Activated CD4-positive, alpha-beta T cell treated with anti-CD3 and anti-CD28 coated beads, Interleukin-2, amount 50 U/mL, for 1 hour (primary cell): ENCODE measurements at places on chromosomes 3 and 15.

- DNase-seq = no peak
These were observed 28.4 kb upstream of the SLC2A2 start for GRCh38 chr3:171054921-171055320.

DNA sequence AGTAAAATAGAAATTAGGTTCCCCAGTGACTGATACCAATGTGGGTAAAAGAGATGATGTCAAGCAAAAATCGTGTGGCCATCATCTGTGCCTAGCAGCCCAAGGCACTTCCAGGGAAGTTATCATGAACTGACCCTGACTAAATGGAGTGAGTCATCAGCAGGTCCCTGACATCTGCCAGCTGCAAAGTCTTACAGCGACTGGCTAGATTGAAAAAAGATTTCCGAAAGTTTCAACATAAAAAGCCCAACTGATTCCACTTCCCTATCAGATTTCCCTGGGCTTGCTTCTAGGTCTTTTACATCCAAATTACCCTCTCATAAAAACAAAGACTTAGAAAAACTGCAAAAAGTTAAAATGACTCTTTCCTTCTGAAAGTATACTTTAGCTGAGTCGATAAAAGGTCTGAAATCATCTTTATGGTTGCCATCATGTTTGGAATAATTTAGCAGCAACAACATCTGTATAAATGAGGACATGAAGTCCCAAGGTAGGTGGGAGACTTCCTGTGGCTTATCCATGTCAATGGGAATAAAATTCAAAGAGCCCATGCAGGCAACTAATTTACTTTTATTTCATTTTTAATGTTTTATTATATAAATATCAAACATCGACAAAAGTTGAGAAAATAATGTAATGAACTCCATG, 342.8 kb downstream of the ERC2 start:
- no peak for DNase-seq

DNA sequence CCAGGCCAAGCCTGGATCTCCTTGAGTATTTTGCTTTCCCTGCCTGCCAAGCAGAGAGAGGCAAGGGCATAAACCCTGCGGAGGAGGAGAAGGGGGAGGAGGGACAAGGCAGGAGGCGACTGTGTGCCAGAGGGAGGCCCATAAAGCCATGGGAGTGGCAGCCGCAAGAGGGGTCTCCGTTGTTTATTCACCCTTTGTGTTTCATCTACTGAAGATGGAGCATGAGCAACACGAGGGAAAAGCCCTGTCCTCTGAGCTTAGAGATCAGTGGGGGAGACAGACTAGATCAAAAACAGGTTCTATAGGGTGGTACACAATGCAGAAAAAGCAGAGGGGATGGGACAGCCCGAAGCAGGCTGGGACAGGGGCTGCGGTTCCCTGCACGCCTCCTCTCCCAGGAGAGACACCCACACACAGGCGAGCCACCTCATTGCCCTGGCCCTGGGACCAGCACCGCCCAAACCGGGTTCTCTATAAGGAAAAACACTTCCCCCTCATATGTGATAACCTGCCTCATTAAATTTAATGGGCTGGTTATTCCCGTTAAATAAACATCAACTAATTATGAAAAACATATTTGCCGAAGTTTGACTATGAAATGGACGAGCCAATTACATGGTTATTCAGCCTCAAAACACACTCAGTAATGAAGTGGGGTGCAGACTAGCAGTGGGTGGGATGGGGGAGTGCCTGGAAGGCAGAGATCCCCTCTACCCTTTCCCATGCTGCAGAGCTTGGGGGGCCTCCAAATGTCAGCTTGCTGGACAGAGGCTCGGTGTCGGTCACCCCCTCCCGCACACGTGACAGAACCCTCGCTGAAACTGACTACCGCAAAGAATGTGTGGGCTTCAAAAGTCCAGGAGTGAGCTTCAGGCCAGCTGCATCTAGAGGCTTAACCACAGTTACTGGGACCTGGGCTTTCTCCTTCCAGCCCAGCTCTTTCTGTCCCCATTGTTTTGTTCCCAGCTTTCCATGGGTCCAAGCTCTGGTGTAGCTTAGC, 14.2 kb upstream of the PLXNA1 start:
- no peak for DNase-seq

DNA sequence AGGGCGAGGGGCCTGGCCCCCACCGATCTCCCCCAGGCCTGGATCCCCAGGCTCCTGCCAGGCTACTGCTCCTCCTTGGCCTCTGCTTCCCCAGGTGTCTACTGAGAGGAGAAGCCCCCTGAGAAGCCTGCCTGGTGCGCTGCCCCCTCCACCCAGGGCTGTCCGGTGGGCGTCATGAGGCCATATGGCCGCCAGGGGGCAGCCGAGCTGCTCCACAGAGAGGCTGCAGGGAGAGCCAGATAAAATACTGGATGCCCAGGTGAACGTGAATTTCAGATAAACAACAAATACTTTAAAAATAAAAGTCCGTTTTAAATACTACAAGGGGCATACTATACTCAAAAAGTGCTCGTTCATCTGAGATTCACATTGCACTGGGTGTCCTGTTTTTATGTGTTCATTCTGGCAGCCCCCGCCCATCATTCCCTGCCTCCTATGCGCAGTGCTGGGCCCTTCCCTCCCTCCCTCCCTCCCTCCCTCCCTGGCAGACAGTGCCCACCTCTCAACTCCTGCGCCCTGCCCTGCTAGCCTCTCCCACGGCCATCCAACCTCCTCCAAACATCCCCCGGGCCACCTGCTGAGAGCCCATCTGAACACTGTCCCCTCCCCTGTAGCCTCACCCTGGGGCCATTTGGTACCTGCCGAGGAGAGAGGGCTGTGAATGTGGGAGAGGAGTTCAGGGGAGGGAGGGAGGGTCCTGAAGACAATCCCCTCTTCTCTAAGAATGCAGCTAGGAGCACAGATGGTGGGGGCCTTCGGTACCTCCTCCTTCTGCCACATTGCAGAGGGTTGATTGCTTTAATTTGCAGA, 29.6 kb downstream of the PSTPIP1 start:
- DNase-seq = peak; percentile 67

- no peak for DNase-seq
These were observed 643 bp downstream of the SERINC4 start for GRCh38 chr15:43799209-43799944.

- peak; percentile 78 for DNase-seq
These were observed 93.1 kb downstream of the LRIG1 start for GRCh38 chr3:66407611-66408218.

- DNase-seq = no peak
These were observed 295.2 kb downstream of the VGLL3 start for GRCh38 chr3:86695752-86696151.

- no peak for DNase-seq
These were observed 32.5 kb upstream of the TMOD3 start for GRCh38 chr15:51796847-51797401.

DNA sequence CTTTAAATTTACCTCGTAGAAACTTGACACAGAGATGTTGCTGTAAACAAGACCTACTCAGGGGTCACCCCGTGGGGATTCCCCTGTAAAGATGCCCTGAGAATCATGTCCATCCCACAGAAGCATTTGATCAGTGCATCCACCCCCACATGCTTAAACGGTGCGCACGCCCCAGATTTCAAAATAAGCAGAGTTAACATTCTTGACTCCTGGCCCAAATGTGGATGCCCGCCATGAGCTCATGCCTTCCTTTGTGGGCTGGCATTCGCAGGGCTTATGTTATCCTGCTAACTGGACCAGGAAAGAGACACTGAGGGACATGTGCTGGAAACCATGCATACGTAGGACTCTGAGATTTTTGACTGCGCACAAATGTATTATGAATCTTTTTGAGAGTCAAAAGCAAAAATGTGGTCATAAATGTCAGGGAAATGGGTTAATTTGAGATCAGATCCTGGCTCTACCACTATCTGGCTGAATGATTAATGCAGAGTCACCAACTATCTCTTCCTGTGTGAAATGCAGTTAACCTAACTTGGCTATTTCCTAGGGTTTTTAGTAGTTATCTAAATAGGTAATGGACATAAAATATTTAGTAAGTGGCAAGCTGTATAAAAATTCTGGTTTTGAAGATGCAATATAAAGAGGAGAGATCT, 9.1 kb upstream of the TP63 start:
- DNase-seq = no peak

- DNase-seq = no peak
These were observed 248.9 kb downstream of the SV2B start for GRCh38 chr15:91348752-91349500.

DNA sequence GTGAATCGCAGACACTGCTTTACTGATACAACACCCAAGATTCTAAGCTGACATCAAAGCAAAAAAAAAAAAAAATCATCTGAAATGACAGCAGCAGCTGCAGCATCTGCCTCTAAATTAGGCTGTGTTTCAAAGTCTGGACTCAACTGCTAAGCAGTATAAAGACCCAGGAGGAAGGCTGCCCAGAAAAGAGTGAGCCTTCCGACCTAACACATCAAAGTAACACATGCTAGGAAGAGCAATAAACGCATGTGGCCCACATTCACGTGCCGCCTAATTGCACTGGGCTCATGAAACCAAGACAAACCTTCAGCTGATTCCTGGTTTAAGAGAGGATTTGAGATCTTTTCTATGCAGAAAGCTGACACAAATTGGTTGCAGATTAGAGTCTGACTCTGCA, 317.1 kb downstream of the ZIC4 start:
- no peak for DNase-seq

DNA sequence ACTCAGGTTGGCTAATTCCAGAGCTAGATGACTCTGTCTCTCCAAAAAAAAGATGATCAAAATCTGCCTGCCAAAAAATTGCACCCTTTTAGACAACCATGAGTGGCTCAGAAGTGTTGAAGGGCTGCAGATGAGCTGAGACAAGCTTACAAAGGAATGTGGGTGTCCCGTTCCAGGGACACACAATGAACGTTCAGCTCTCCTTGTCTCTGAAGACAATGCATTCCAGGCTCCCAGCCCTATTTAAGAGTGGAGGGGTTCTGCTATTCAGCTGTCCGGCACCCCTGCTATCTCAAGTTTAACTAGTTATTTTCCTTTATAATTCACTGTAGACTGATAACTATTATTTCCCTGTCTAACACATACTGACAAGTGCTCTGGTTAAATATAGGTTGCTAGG, 355.1 kb upstream of the WNT5A start:
- no peak for DNase-seq

GRCh38 chr3:30984855-30985749, 90.6 kb upstream of the GADL1 start:
- no peak for DNase-seq

GRCh38 chr3:147713234-147714133, 304.3 kb downstream of the ZIC1 start:
- DNase-seq = no peak

GRCh38 chr15:38614621-38615020, 50.0 kb upstream of the RASGRP1 start:
- no peak for DNase-seq

- no peak for DNase-seq
These were observed 150.7 kb upstream of the P2RY1 start for GRCh38 chr3:152684279-152684678.

- no peak for DNase-seq
These were observed 87.2 kb downstream of the HMG20A start for GRCh38 chr15:77507911-77508310.

- DNase-seq = no peak
These were observed 30.0 kb upstream of the CACNA1D start for GRCh38 chr3:53464424-53464823.

DNA sequence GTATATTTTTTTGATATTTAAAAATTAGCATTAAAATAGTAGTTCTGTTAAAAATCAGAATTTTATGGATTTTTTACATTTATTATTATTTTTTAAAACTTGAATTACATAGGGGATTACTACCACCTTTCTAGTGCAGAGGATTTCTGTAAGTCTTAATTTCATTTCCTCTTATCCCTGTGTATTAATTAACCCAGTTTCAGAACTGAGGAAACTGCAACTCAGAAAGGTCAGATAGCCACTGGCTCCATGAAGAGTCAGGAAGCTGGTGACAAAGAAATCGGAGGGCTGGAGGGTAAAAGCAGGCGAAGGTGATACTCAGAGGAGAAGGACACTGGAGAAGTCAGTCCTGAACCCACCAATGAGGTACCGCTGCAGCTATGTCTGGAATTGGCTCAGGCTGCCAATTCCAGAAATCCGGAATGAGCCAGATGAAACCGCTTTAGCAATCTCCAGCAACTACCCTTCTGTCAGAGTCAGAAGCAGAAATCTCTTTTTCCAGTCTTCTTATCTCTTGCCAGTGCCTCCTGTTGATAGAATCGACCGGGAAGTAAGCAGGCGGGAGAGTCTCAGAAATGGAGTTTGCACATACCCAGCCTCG, 308.5 kb downstream of the SV2B start:
- no peak for DNase-seq

- no peak for DNase-seq
These were observed 414 bp upstream of the TMEM115 start for GRCh38 chr3:50359760-50360110.

DNA sequence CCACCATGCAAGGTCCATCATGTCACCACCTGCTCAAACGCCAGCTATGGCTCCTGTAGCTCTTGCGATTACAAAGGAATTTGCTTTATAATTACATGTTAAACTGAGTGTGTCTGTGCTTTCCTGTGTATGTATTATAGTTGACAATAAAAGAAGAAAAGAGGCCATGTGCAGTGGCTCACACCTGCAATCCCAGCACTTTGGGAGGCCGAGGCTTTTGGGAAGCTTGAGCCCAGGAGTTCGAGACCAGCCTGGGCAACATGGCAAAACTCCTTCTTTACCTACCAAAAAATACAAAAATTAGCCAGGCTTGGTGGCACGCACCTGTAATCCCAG, 27.0 kb downstream of the ATRIP start:
- no peak for DNase-seq

- no peak for DNase-seq
These were observed 190.0 kb downstream of the EFHB start for GRCh38 chr3:19744047-19744446.

DNA sequence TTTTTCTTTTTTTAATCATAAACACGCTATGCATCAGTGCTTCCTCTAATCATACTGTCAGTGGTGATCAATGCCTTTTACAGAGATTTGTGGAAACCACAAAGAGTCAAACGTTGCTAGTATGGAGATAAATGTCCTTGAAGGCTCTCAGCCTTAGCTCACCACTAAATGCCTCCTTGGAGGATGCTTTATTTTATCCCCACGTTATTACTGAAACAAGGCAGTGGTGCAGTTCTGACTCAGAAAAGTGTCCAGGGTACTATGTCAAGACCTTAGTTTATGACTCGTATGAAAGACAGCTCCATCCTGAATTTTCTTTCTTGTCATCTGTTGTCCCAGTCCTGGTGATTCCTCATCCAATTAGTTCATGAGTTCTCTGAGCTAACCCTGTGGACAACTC, 1146.7 kb downstream of the IGSF11 start:
- no peak for DNase-seq
